AG10803 (cell line): ENCODE measurements at places on chromosomes 12 and 14.

DNA sequence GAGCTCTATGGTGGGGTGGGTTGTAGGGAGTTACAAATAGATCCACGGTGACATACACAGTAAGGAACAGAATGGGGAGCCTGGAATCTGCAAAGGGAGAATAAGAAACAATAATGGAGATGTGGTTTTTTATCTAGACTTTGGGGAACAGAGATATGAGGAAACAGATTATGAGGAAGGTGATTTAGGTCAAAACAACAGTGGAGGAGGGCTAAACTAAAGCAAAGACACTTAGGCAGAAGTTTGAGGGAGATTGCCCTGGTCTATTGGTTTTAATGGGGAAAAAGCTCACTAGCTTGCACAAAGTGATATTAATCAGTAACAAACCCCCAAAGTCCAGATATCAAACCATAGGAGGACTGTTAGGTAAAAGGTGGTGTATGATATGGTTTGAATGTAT lies 144.5 kb upstream of the DYRK2 start:
- DNase-seq = no peak

DNA sequence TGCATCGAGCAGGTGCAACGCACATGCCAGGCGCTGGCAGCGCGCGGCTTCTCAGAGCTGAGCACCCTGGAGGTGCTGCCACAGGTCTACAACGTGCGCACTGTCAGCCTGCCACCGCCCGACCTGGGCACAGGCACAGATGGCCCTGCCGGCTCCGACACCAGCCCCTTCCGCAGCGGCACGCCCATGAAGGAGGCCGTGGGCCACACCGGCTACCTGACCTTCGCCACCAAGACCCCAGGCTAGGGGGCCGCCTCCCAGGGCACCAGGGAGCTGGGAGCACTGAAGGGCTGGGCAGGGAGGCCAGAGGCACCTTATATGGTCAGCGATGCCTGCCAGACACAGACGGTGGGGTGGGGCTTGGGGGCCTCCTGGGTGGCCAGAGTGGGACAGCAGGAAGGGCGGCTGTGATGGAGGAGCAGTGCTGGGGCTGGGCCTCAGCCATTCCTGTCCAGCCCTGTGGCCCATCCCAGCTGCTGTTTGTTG lies 5.6 kb downstream of the TRMT61A start:
- DNase-seq = no peak

GRCh38 chr12:112850383-112850782 lies 56.4 kb upstream of the OAS1 start:
- no peak for DNase-seq

DNA sequence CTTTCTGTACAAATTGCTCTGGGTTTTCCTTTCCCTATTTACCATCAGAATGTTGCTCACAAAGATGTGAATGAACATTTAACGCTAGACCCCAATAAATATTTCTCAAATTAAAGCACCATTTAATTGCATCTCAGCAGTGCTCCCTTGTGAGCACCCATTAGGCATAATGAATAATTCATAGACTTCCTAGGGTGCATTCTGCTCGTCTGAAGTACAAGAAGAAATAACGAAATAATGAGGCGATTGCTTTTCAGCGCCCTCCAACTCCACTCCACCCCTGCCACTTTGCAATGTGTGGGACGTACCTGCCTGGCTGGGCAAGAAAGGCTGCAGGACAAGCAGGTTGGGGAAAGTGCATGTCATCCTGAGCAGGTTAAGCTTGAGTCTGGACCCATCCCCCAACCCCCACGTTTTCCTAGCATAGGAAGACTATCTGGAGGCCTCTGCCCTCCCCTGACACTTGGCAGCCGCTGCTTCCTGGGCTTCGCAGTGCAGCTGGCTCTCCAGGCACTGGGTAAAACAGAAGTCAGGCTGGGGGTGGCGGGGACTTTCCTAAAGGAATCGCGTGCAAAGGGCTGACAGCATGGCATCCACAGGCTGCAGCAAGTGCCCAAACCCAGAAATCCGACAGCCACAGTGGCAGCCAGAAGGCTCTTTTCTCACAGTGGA lies 253.7 kb downstream of the DUSP6 start:
- peak; percentile 12 for DNase-seq

GRCh38 chr14:64053694-64054669 lies 201.2 kb downstream of the SYNE2 start:
- DNase-seq = no peak

GRCh38 chr12:47574252-47575021 lies 131.4 kb downstream of the RPAP3 start:
- no peak for DNase-seq

DNA sequence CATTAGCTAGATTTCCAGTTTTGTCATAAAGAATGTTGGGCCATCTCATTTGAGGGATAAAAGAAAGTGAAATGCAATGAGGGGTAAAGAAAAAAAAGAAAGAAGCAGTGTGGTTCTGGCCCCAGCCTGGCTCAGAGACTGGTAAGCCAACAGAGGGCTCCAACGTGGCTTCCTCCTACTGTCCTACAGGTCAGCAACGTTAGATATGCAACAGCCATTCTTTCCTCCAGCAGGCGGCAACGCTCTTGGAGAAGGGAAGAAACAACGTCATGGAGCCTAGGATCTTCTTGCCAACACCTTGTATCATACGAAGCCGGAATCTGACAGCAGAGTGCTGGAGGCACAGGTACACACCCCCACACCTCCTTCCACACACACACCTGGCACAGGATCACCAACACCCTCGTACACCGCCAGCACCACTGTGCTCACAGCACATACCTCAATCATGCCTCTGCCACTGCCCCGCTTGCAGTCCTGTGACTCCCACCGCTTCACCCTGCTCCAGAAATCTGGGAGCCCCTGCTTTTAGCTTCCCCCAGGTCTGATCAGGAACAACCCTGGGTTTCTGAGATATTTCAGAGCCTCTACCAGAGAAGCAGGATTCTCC lies 102.8 kb downstream of the RPAP3 start:
- DNase-seq = no peak

GRCh38 chr12:24393071-24393470 lies 443.6 kb upstream of the SOX5 start:
- no peak for DNase-seq

DNA sequence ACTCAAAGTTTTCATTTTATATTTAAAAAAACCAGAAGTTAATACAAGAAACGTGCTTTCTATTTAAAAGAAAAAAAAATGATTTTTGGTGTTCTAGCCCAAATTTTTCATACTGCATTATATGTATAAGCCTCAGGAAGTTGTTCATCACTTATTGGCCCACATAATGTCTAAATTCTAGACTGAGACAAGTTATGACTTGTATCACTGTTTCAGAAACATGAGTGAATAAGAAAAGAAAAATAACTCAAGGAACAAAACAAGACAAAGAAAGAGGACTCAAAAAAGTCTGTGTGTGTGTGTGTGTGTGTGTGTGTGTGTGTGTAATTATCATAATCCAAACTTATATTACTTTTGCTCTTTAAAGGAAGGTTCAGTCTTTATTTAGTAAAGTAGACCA lies 929.8 kb downstream of the GALC start:
- DNase-seq = no peak

- DNase-seq = no peak
Measured at GRCh38 chr14:32565256-32565655, 236.2 kb downstream of the AKAP6 start.

- DNase-seq = peak; percentile 52
Measured at GRCh38 chr14:30638926-30639325, 16.8 kb downstream of the SCFD1 start.

DNA sequence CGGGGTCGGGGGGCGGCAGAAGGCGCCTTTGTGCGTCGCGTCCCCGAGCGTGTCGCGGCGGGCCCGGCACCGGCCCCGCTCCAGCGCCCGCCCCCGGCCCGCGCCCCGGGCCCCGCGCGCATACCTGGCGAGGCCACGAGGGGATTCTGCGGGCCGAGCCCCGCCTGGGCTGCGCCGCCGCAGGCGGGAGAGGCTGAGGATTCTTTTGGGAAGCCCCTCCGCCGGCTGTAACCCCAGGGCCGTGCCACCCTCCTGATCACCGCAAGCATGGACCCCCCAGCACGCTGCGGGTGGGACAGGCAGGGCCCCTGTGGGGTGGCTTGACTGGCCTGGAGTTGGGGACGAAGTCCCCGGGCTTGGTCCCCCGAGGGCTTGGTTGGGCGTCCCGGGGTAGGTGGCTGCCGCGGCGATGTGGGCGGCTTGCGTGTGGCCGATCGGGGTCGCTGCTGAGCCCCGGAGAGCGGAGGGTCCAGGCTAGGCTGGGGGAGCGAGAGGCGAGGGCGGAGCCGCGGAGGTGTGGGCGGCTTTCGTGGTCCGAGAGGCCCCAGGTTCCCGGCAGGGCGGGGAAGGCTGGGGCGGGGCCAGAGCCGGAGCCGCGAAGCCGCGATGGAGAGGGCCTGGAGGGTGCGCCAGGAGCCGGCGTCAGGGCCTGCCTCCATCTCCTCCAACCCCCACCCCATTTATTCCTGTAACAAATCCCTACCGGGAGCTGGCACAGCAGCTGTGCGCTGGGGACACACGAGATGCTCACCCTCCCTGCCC lies 28.4 kb upstream of the GPR132 start:
- DNase-seq = peak; percentile 65

- DNase-seq = no peak
Measured at GRCh38 chr12:7162691-7163114, 26.8 kb upstream of the PEX5 start.

DNA sequence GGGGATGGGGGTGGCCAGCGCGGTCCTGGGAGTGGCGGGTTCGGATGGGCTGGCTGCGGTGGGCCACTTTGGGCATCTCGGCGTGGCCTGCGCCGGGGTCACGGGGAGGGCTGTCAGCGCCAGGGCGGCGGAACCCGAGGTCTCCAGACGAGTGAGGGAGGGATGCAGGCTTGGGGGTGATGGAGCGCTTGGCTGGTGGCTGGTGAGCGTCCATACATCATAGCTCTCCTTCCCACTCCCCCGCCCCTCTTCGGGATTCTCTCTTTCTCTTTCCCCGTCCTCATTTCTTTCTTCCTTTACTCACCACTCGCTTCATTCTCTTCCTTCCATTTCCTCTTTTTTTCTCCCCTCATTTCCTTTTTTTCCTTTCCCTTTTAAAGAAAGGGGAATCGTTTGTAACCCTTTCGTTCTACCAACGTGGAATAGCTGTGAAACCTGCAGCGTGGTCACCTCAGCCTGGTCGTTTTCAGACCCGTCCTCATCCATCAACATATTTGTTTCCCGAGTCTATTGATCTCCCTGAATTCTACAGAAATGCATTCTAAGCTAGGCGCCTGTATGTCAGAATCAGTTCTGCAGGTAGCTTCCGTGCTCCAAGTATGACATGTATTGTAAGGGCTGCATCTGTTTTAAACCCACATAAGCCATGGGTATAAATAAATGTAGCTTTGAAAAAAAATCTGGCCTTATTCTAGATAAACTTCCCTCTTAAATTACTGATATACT lies 260.3 kb upstream of the E2F7 start:
- no peak for DNase-seq

- DNase-seq = peak; percentile 85
Measured at GRCh38 chr14:25048170-25049016, 1.6 kb downstream of the STXBP6 start.

DNA sequence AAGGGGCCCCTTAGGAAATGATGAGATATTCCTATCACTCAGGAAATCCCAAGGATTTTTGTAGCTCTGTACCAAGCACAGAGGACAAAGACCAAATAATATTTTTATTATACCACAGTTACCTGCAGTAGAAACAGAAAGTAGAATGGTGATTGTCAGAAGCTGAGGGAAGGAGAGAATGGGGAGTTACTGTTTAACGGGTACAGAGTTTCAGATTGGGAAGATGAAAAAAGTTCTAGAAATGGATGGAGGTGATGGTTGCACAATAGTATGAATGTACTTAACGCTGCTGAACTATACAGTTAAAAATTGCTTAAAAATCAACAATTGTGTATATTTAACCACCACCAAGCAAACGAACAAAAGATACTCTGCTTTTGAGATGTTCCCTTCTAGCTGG lies 24.1 kb downstream of the FLVCR2 start:
- DNase-seq = no peak

- no peak for DNase-seq
Measured at GRCh38 chr12:120394483-120395367, 25.8 kb upstream of the MSI1 start.
